Epithelial cell of proximal tubule (primary cell): ENCODE measurements at places on chromosomes 2 and 18. TPM values are rescaled to one million over a fixed set of nuclear protein-coding genes. Genes with fewer than 3 reads are reported as not detected.

SERPINB5 gene
- total RNA-seq: 0.17 TPM in 1 of 2 replicates, not detected in the other

RSAD2 gene
- total RNA-seq: under 0.01 and 0.65 TPM in 2 replicates

ZNF142 gene
- total RNA-seq: 16.0 and 17.6 TPM in 2 replicates

CDKL4 gene
- 0.22 and 0.23 TPM in 2 replicates for total RNA-seq

NLRC4 gene
- total RNA-seq: not detected in 2 replicates

EMILIN2 gene
- total RNA-seq: 13.2 and 19.8 TPM in 2 replicates

AFF3 gene
- total RNA-seq: 0.35 and 1.1 TPM in 2 replicates

SNX17 gene
- total RNA-seq: 64.6 and 121 TPM in 2 replicates

FMNL2 gene
- total RNA-seq: 25.6 and 29.7 TPM in 2 replicates

PTPRN gene
- total RNA-seq: 0.75 and 1.0 TPM in 2 replicates

FEV gene
- total RNA-seq: not detected in 2 replicates

ERFE gene
- 9.8 and 86.8 TPM in 2 replicates for total RNA-seq

ABHD3 gene
- 14.9 and 16.3 TPM in 2 replicates for total RNA-seq

NT5DC4 gene
- not detected in 2 replicates for total RNA-seq

TM4SF20 gene
- not detected in 2 replicates for total RNA-seq

NFE2L2 gene
- 43.6 and 53.0 TPM in 2 replicates for total RNA-seq
